Stimulated activated CD8-positive, alpha-beta memory T cell treated with anti-CD3 and anti-CD28 coated beads, Interleukin-4, amount 100 ng/mL, for 4 hours (primary cell): ENCODE measurements at places on chromosomes 3 and 15.

DNA sequence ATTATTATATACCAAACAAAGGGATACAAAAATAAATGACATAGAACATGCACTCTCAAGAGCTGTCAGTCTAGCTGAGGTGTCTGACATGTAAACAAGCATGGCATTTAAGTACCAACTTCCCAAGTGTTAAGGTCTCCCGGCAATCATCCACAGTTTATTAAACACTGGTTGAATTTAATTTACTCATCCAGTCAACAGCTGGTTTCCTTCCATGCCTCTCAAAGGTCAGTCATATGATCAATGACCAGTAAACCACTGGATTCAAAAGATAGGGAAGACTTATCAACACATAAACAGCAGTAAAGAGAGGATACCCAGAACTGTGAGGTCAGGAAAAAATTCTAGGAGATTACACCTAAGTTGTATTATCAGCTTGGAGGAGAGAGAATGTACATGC is 80.4 kb downstream of the ADAM10 start:
- no peak for DNase-seq

- DNase-seq: no peak
Observed at GRCh38 chr15:33344111-33344510, 33.3 kb downstream of the RYR3 start.

DNA sequence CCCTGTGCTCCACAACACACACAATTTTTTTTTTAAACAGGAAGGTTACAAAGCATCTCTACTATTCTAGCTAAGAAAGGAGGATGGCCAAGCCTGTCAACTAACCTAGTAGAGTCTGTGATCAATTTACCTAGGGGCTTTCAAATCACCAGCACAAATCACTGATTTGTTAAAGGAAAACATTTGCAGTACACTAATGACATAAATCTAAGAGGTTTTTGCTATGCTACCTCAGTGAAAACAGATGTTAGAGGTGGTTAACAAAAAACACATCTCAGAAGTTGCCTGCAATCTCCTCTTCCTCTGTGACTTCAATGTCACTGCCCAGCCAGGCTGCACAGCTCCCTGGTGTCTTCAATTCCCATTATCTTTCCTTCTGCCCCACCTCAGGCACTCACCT is 72.0 kb downstream of the RAD18 start:
- DNase-seq: no peak

DNA sequence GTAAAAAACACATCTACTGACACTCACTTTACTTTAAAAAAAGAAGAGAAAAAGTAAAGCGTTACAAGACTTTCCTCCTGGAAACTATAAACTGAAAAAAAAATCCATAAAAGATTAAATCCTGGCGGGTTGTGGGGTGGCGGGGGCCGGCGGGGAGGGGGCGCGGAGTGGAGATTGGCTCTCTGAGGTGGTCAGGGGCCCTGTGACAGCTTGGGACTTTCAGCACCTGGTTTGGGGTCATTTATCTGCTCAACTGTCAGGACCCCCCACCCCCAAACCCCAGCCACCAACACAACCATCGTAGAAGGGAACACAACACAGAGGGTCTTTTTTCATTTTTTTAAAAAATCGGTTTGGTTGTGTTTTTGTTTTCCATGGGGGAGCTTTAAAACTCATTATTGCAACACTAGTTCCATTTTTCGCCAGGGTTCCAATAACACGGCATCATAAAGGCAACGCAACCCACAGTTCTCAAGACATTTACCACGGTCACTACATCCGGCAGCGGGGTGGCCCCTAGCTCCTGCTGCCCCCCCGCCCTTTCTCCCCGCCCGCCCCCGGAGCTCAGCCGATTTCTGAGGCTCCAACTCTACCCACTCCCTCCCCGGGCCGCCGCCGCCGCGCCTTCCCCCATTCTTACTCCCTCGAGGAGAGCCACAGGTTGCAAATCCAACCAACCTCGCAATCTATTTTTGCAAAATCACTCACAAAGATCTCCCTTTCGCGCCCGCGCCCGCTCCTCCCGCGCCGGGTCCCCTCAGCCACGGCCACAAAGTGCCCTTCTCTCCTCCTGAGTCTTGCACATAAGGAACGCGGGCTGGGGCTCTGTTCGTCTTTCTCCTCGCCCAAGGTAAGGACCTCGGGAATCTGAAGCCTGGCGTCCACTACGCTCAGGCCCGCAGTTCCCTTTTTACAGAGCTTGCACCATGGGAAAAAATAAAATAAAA is 1.8 kb downstream of the BCL6 start:
- peak; percentile 30 for DNase-seq

DNA sequence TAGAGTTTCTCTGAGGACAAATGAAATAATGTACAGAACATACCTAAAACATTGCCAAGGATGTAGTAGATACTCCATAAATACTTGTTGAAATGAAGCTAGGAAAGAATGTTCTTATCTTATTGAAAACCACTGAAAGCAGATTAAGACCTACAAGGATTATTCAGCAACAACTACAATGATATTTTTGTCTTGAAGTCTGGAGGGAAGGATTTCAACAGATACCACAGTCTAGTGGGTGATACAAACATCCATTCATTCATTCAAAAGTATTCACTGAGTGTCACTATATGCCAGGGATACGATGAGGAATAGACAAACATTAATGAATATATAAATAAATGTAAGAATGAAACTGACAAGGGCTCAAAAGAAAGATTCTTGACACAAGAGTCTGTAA is 74.7 kb upstream of the THBS1 start:
- no peak for DNase-seq

DNA sequence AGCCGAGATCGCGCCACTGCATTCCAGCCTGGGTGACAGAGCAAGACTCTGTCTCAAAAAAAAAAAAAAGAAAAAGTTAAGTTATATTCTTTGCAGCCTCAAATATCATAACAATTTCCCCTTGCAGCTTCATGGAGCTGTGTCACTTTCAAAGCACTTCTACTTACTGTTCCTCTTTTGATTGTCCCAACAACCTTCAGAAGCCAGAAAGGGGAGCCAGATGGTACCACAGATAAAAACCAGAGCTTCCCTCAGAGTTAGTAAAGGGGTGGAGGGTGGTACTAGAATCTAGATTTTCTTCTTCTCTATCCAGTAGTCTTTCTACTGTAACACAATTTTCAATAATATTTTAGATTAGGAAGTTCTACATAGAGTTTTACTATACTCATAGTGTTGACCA is 188.8 kb downstream of the TAFA4 start:
- DNase-seq: no peak

DNA sequence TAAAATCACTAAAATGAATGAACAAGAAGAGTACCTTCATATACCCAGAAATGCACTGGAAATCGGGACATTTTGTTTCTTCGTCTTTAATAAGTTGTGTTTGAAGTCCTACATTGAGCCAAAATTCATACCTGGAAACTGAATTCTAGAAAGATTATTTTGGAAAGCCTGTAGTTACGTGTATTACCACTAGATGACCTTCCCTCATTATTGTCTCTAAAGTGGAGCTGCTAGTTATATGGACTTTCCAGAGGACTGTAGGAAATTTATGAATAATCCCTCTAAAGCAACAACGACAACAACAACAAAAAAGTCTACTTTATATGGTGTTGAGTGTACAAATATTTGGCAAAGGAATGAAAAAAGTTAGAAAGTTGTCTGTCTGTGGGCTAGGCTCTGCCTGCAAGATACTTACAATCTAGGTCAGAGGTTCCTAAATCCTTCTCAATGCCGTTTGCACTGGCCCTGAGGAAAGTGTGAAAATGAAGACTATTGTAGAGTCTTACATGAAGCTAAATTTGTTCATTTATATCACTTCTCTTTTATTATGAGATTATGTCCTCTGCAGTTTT is 234.8 kb upstream of the NR2E3 start:
- DNase-seq: no peak

DNA sequence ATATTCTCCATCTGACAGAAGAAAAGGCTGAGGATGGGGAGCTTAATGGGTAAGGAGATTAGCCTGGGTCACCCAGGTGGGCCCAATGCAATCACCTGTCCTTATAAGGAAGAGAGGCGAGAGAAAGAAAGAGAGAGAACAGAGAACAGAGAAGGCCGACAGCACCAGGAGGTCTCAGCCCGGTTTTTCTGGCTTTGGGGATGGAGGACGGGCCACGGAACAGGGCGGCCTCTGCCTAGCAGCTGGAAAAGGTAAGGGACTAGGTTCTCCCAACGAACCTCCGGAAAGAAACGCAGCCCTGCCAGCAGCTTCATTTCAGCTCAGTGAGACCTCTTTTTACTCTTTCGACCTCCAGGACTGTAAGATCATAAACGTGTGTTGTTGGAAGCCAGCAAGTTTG is 196.0 kb upstream of the LYSMD4 start:
- no peak for DNase-seq

DNA sequence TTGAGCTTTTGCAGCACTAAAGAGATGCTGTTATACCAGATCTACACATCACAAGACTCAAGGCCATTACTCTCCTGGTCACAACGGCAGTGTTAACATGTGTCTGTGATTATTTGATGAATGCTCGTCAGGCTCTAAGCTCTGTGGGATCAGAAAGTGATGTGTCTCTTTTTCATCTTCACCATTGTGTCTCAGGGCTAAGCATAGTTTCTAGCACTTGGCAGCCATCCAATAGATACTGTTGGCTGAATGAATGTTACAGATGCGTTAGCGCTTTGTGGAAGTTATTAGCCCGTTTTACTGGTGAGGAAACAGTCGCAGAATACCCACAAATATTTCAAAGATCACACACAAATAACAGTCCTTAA is 1.2 kb upstream of the FAM81A start:
- no peak for DNase-seq

DNA sequence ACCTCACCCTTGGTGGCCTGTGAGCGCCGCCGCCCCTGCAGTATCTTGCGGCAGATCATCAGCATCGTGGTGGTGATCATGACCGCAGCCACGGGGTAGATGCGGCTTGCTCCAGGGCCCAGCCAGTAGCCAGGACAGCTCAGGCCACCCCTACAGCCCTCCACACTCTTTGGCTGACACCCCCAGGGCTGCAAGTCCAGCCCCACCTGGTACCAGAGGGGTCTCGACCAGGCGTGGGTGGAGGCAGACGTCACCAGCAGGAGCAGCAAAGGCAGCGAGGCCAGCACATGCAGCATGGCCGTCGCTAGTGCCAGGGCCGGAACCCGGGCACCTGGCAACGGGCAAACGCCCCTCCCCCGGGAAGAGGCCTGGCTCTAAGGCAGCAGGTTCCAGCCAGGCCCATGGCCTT is at the start of gene TMEM89:
TMEM89 (minus strand) TSS at position 309 of the 409 bp plus-strand sequence; CDS start at position 296, 13 bp downstream.
- no peak for DNase-seq

DNA sequence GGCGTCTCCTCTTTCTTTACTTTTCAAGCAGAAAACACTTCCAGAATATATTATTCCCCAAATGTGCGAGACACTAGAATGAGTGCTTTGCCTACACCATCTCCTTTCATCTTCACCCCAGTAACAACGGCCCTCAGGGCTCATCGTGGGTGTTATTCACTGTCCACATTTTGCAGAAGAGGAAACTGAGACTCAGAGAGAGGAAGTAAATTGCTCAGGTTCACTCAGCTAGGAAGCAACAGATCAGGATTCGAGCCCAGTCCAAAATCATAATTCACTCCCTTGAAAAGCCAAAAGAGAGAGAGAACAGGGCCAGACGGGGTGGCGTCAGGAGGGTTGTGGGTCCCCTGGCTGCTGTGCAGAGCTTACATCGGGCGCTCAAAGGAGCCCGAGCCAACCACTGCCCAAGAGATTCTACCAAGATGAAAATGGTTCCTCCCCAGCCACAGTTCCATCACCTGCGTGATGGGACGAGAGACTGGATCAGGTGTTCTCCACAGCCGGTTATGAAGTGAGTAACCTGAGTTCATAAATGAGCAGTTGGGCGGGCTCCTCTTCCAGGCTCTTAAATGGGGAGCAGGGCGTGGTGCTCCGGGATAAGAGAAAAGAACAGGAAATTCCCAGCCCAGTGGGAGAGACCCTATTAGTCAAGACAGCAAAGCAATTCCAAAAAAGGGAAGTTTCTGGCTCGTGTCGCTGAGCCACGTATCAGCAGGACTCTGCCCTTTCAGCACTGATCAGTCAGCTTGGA is 48.6 kb upstream of the FLNB start:
- no peak for DNase-seq

GRCh38 chr3:46213201-46213600 is 5.1 kb upstream of the CCR1 start:
- DNase-seq: no peak

GRCh38 chr3:179473565-179473964 is 22.3 kb upstream of the GNB4 start:
- DNase-seq: no peak

DNA sequence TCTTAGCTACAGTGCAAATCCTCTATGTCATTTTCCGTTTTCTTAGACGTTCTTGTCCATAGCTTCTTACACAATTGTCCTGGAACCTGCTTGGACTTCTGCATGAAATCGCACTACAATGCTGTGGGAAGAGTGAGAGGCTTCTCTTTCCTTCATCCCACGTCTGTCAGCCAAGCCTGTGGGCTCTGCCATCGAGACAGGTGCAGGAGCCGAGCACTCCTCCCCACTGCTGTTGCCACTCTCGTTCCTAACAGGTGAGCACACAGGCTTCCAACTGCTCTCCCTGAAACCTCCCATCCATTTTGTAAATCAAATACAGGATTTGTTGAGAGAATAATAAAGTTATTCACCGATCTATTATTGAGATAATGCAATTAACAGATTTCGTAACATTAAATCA is 23.5 kb downstream of the ZXDC start:
- no peak for DNase-seq

- no peak for DNase-seq
Observed at GRCh38 chr15:91400481-91400880, 300.4 kb downstream of the SV2B start.

DNA sequence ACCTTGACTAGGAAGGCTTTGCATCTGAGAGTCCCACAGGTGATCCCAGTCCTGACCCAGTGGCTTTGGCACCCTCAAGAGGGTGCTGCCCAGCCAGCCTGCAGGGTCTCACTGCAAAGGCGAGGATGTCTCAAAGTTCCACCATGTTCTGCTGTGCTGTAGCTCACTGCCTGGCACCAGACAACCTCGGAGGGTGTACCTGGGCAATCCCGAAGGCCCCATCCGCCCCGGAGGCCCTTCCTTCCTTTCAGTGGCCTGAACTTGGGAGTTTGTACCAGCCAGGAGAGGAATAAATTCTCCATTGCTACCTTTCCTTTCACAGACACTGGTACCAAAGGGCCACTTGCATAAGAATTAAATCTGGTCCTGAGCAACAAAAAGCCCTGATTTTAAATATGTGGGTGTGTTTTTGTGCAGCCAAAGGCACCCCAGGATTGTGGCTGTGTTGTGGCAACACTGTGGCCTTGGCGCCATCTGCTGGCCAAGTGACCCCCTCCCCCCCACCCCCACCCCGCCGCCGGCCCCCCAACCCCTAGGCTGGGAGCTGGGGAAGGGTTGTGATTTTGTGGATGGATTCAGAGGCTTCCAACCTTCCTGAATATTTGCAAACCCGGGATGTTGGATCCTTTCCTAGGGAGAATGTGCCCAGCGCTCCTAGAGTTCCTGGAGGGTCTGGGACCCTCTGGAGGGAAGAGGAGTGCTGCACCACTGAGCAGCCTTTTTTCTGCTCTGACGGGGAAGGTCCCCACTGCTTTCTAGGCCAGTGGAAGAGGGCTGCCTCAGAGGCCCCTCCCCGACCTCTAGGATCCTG is 9.7 kb upstream of the PTPN23 start:
- DNase-seq: no peak

GRCh38 chr15:100642213-100642949 is 40.0 kb downstream of the ASB7 start:
- no peak for DNase-seq

GRCh38 chr15:34598799-34599585 is 15.5 kb upstream of the GOLGA8B start:
- DNase-seq: no peak

GRCh38 chr3:6179761-6180160 is 681.2 kb upstream of the GRM7 start:
- DNase-seq: no peak
